Gastroesophageal sphincter (tissue), 4 donors: ENCODE measurements at places on chromosomes 1 and 21. TPM values are rescaled to one million over a fixed set of nuclear protein-coding genes. Genes with fewer than 3 reads are reported as not detected.

DNA sequence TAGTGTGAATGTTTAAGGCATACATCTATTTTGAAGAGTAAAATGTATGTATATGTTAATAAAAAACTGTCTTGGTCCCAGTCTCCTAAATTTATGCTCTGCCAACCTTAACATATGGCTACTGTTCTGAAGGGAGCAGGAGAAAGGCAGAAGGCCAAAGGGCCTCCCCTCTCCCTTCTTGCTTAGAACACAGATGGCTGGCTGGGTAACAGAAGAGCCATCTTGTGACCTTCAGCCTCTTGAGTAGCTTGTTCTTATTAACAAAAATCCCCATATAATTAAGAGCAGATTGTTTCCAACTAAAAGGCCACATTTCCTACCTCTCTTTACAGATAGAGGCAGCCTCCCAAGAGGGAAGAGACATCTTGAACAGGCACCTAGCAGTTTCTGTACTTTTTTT lies 36.1 kb downstream of the EPB41 start:
- no peak for ATAC-seq

Gene HSPB7
- total RNA-seq = 158 TPM

DNA sequence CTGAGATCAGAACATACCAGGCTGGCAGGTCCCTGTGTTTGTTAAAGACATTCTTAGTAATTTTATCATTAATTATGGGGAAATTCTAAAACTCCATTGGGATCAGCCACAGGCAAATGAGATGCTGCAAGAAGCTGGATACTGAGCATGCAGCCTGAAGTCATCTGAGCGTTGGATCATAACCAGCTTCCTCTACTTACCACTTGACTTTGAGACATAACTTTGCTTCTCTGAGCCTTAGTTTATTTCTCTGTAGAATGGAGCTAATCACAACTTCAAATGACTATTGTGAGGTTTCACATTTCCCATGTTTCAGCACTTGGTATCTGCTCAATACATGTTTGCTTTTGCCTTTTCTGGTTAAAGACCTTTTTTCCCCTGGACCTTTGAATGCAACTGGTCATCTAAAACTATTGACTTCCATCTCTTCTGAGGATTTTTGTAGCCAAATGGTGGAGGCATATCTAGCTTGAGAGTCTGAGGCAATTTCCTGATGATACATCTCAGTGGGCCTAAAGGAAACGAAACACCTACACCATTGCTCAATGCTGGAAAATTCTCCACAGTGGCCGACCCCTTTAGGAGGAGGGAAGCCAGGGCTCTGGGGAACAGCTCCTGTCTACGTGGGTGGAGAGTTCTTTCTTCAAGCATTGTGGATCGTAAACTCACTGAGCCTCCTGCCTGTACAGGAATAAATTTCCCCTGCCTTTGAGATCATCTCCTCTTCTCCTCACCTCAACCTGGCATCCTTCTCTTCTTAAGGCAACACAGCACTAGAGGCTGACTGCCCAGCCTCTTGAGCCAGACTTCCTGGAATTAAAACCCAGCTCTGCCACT lies 109.1 kb upstream of the HOOK1 start:
- ATAC-seq = peak; percentile 40

DNA sequence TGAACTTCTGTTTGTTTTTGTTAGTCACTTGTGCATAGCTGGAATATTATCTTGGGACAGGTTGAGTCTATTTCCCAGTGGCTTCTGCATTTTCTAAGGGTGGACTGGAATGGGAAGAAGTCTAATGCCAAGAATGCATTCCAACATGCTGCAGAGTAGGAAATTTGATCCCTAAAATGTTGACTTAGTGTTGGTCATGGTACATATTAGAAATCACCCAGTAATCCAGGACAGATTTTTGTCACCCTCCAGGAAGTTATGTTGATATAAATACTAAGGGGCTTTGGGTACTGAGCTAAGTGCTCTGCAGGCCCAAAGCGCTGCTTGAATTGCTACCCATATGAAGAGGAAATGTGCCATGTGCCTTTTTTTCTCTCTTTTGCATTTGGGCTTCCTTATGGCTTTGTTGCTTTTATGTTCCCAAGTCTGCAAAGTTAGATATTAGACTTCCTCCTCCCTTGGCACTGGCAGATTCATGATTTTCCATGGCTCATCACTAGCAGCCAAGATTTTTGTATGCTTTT lies 10.0 kb downstream of the ARID1A start:
- ATAC-seq = peak; percentile 58

DNA sequence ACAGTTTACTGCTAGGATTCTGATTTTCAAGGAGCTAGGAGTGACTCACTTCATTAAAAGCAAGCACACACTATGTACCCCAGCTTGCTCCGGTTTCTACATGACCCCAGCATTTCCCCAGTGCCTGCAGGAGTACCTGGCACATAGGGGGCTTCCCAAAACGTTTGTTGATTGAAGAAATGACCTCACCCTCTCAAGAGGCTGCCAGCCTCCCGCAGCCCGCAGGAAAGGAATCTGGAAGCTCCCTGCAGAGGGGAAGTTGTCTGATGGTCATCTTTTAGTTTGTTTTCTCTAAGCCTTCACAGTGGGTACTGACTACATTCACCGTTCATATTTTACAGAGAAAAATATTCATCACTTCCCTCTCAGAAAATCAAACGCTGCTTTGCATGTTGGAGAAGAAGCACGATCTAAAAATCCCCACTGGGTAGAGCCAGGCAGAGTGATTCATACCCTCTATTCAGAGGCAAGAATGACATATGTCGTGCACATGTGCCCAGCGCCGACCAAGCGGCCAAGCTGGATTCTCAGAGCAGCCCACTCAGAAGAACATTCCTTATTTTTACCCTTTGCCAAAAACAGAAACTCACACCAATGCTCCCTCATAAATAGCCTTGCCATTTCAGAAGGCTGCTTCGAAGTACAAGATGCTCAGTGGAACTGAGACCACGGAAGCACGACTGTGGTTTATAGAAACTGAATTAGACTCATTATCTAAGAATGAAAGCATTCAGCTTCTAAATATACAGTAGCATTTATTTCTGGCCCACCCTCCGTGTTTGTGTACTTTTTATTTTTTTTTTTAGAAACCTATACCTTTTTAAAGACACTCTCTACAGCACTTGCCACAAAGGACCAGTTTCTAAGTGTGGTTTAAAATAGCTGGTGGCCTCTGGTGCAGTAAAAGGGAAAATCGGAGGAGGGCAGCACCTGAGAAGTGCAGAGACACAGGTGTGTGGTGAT lies 143.2 kb downstream of the MIS18A start:
- no peak for ATAC-seq

- no peak for ATAC-seq
These were observed 19.3 kb upstream of the ZNF326 start for GRCh38 chr1:89975540-89976125.

- ATAC-seq = no peak
These were observed 1.7 kb upstream of the WNT9A start for GRCh38 chr1:227949341-227949921.

DNA sequence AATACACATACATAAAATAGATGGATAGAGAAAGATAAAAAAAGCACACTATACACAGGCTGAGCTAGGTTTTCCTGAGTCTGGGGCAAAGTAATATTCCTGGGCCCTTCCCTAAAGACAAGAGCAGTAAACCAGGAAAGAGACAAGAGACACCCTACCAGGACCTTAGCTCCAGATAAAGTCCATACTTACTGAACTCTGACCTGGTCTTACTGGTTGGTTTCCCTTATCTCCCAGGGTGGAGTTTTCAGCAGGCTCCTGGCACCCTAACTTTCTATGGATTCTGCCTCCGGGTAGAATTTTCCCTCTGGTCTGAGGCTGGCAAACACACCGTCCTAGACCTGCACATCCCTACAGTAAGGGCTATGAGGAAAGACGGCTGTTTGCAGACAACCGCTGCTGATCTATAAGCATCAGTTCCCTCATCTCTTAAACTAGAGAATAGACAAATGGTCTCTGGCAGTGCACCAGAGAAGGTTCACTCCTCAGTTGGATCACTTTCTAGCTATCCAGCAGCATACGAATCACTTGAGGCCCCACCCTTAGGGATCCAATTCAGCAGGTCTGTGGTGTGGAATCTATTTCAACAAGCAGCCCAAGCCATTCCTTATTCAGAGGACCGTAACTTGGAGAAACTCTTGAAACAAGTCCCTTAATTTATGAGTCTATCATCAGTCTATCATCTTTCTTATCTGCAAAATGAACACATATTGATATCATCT lies 52.0 kb downstream of the ARHGEF11 start:
- ATAC-seq = no peak

GRCh38 chr1:53541761-53542550 lies 82.8 kb downstream of the DMRTB1 start:
- peak; percentile 16 for ATAC-seq

DNA sequence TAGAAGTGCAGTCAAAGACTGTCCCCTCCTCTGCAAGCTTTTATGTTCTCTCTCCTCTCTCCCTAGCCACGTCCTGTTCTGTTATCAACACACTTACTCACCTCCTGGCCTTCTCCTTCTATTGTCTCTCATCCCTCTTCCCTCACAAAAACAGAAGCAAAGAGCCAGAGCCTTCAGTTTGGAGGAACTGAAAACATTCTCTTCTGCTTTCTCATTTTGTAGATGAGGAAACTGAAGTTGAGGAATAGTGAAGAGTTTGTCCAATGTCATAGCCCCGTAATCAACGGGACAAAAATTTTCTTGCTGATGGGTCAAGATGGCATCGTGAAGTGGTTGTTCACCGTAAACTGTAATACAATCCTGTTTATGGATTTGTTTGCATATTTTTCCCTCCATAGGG lies 1.9 kb downstream of the NLRP3 start:
- no peak for ATAC-seq

DNA sequence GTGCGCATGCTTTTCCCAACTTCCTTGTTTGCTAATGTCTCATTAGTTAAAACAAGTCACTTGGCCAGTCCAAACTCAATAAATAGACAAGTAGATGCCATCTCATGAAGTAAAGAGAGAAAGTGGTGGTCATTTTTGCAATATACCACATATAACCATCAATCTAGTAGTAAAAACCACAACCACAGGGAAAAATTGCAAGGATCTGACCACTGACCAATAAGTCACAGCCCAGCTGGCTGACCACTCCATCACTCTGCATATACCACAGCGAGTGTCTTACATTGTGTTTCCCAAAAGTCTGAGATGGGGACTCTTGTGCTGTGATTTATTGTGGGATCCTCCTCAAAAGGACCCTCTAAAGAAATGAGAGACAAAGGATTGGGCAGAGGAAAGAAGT lies 76.0 kb downstream of the FH start:
- ATAC-seq = no peak

DNA sequence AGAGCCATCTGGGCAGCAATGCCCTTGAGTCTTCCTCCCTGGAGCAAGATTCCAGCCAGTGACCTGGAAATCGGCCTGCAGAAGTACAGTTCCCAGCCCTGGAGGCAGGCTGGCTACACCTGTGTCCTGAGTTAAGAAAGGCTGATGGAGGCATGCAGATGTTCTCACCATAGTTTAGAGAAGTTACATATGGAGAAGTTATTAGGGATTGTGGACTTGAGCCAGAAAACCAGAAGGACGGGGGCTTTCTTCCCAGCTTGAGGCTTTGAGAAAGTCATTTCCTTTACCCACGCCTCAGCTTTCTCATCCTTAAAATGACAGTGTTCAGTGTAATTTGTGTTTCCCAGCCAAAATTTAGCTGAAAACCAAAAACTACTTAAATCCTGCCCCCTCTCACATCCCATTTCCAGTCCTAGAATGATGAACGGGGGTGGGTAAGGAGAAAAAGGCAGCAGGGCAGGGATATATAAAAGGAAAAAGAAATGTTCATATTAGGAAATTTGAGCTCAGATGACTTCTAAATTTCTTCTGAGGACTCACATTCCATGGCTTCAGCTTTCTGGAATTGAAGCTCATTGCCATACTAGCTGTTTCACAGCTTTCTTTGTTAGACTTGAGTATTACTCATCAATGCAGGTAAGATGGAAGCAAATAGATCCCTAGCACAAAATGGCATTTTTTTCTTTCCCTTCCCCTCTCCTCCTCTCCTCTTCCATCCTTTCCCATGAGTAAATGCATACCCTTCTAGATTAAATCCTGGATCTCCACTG lies 14.4 kb upstream of the C8B start:
- no peak for ATAC-seq

- no peak for ATAC-seq
These were observed 9.2 kb downstream of the CASZ1 start for GRCh38 chr1:10787286-10787685.

Gene IGSF3
- 2.7 TPM for total RNA-seq

GRCh38 chr1:228154021-228154669 lies 4.4 kb downstream of the GJC2 start:
- no peak for ATAC-seq

DNA sequence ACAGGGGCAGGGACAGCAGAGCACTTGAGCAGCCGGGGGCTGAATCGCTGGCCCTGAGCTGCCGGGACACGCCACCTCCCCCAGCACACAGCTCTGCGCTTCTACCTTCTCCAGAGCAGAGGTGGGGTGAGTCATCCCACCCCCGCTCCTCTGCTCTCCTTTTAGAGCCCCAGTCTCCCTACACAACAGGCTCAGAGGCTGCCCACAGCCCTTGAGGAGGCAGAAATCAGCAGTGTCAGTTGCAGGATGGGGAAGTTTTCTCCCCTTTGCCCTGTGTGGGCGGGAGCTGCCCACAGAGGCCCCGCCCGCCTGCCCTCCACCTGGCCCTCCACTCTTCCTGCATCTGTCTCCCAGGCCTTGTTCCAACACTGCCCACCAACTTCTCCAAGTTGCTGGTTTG lies 94.6 kb downstream of the STUM start:
- peak; percentile 33 for ATAC-seq

Gene GUCA2B
- total RNA-seq = not detected

GRCh38 chr21:35868005-35868868 lies 192.1 kb downstream of the SETD4 start:
- ATAC-seq = no peak

GRCh38 chr1:9684801-9685200 lies 33.3 kb downstream of the PIK3CD start:
- no peak for ATAC-seq

Gene SPRR2D
- total RNA-seq = 1.2 TPM

- ATAC-seq = no peak
These were observed 822 bp downstream of the CCT3 start for GRCh38 chr1:156337052-156337887.

DNA sequence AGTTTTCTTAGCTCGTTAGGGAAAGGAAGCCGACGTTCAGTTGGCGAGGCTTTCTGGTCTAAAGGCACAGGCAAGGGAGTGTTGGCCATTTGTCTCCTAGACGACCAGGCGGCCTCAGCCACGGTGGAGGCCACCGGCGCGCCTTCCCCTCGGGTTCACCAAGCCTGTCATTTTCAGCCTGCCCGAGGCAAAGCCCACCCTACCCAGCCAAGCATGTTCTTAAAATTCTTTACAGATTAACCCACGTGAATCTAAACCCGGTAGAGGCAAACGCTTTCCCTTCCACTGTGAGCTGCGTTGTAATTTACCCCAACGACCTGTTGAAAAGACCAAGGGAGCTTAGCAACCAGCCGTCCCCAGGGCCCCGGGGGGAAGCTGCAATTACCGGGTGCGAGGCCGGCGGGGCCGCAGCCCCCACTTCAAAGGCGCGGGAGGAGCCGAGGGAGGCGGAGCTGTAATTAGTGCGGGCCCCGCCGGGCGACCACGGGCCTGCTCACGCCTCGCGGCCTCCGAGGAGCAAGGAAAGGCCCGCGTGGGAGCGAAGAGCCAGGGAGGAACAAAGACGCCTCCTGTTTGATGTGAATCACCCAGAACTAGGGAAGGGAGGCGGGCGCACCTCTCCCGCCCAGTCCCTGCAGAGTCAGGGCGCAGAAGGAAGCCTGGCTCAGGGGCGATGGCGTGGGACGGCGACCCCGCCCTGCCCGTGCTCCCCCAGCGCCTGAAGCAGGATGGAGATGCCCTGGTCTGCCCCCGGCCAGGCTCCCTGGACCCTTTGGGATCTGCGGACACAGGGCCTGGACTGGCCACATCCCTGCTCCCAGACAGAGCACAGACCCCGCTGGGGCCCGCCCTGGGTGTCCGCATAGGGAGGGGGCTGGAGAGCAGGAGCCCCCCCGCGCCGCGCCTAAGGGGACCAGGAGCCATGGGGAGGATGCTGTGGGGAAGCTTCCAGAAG lies 12.1 kb upstream of the TSPEAR start:
- ATAC-seq = no peak
